ENCODE measurements at places on chromosomes 13 and 19.

GRCh38 chr13:92781965-92782690 lies 444.5 kb upstream of the GPC6 start:
- DNase-seq, result no peak

- peak; percentile 23 for DNase-seq
Measured at GRCh38 chr13:78326633-78327032, 276.7 kb downstream of the POU4F1 start.

DNA sequence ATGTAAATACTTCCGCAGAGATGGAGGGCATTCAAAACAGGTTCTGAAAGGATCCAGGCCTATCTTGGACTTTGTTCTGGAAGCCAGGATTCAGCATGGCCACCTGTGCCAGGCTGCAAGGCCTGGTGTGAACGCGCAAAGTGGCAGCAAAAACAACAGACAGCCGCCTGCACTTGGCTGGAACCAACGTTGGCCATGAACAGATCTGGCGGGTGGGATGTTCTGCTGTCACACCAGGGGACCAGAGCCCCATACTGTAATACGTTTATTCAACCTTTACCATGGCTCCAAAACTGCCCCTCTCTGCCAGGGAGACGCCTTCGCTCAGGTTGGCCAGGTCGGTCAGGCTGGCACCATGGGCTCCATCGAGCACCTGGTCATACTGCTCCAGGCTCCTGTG lies 69.7 kb downstream of the EPS15L1 start:
- no peak for DNase-seq

DNA sequence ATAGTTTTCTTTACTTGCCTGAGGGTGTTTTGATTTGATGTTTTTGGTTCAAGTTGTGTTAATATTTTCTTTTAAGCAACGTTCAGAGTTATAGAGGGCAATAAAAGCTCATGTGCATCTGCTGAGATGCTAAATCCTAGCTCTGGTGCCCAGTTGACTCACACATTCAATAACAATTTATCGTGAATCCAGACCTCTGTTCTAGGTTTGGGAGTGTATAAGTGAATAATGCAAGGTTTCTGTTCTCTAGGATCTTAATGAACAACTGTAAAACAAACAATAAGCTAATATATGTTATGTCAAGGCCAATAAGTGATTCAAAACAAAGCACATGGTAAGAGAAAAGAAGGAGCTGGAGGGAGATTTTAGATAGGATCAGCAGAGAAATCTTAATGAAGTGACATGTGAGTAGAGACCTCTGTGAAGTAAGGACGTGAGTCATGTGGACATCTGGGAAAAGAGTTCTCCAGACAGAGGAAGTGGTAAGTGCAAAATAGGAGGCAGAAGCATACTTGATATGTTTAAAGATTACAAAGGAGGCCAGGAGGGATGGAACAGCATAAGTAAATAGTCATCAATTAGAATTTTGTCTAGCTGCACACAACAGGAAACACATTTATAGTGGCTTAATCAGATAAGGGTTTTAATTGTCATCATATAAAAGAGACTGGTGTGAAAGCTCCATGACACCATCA lies 278.5 kb upstream of the HTR2A start:
- peak; percentile 75 for DNase-seq

- DNase-seq, result no peak
Measured at GRCh38 chr13:67138970-67139369, 91.2 kb downstream of the PCDH9 start.

- DNase-seq, result no peak
Measured at GRCh38 chr13:93872376-93872775, 607.1 kb downstream of the DCT start.

Data from fibroblast of pulmonary artery (primary cell).